ENCODE measurements at places on chromosomes 3 and 15.

DNA sequence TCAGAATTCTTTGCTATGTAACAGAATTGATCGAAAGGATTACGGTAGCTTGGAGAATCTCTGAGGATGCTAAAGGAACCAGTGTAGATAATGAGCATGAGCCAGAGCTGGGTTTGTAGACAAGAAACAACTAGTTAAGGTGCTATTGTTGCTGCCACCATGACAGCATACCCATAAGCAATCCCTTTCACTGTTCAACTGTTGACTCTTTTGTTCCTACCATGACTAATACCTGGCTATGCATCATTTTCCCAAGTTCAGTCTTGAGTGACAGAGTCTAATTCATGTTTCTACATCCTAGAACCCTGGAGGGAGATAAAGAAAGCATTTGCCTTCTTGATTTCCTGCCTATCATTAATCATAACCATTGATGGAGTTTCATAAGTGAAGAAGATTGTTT lies 600.3 kb downstream of the OTOL1 start:
- no peak for DNase-seq

DNA sequence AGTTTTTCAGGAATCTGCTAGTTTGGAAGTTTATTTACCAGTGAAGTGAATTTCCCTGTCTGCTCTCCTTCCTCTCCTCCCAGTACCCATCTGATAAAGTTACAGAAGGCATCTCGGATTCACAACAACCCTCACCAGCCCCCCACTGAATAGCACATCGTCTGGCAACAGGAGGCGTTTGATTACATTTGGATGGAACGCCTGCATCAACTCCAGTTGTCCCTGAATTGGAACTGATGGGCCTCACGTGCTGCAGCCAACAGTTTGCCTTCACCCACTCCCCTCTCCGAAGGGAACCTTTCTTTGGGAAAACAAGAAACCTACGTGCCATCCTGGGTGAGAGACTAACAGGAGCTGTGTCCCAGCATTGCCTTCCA lies 59.5 kb upstream of the BCL6 start:
- no peak for DNase-seq

GRCh38 chr15:98946301-98947255 lies 61.0 kb downstream of the PGPEP1L start:
- no peak for DNase-seq

- no peak for DNase-seq
Observed at GRCh38 chr3:169365993-169366915, 297.3 kb downstream of the MECOM start.

GRCh38 chr3:40240921-40241320 lies 68.6 kb upstream of the EIF1B start:
- no peak for DNase-seq

DNA sequence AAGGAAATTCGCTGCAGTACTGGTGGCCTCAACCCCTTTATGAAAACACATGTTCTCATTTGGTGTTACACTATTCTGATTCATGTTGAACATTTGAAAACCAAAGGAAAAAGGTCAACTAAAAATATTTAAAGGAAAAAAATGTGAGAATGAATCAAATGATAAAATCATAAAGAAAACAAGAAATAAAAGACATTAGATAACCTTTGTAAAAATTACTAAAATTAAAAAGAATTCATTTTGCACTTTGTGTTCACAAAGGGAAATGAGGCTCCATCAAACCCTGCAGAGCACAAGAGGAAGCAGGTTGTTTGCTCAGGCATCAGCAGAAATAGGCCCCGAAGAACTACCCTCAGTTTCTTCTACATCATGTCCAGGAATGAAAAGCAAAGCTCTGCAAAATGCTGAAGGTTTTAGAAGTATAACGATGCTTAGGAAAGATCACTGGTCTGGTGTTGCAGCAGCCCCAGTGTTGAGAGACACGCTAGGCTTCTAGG lies 41.2 kb downstream of the MAP4 start:
- no peak for DNase-seq

DNA sequence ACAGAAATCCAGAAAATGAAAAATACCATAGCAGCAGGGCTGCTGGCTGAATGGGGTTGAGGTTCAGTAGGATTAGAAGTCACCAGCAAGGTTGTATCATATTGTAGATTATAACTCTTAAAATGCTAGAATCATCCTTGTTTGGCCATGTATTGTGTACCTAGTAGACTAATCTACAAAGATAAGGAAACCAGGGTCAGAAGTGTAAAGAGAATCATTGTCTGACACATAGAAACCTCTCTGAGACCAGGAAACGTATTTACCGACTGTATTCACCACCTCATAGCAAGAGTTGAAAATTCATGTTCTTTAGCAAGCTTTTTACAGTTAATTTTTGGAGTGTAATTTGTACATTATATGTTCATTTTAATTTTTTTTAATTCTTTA lies 168.8 kb downstream of the ECT2 start:
- DNase-seq = no peak

DNA sequence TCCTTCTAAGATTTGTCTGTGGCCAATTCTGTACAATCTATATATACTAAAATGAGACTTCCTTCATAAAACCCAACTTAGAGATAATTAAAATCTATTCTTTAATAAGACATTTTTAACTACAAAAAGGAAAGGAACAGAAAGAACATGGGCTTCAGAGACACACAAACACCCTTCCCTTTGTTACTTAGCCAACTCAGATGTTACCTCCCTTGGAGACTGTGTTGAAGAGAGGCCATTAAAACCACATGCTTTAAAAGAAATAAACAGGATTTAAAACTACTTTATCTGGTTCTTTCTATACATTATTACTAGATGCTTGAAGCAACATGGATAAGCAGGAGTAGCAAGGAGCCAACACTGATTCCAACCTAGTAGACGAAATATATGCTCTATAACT lies 42.0 kb downstream of the LRRFIP2 start:
- no peak for DNase-seq

DNA sequence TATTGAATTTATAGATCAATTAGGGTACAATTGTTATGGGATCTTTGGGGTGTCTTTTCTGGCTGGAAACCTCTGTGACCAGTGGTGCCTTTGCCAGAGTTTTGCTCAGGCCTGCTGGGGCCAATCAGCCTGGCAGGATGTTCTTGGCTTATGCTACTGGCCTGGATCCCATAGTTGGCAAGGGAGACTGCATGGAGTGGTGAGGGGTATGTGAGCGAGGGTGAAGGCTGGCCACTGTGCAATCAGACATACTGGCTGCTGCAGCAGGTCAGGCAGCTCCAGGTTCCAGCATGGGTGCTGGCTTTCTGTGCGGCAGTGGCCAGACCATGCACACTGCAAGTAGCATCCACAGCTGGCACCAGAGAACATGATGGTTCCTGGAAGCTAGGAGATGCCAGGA lies 1053.2 kb upstream of the GBE1 start:
- no peak for DNase-seq

- no peak for DNase-seq
Observed at GRCh38 chr15:91508633-91509032, 344.9 kb upstream of the SLCO3A1 start.

- DNase-seq = peak; percentile 37
Observed at GRCh38 chr3:47006145-47006651, 26.7 kb downstream of the NBEAL2 start.

GRCh38 chr15:77384589-77385359 lies 35.1 kb downstream of the PEAK1 start:
- no peak for DNase-seq

DNA sequence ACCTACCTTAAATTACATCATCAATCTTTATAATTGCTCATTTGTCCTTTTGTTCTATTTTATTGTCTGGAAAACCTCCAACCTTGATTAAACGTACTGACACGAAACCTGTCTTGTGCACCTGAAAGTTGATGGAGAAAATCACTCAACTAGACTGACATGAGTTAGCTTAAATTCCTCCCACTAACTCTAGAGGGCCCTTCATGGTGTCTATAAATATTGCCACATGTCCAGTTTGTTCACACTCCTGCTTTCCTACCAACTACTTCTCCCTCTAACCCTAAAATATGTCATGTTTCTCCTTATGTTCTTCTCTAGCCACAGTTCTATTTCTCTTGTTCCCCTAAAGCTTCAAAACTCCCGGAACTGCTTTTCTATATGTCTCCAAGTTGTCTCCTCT lies 59.8 kb upstream of the SGO1 start:
- DNase-seq = no peak

GRCh38 chr3:46472736-46473135 lies 8.0 kb upstream of the LTF start:
- DNase-seq = no peak

DNA sequence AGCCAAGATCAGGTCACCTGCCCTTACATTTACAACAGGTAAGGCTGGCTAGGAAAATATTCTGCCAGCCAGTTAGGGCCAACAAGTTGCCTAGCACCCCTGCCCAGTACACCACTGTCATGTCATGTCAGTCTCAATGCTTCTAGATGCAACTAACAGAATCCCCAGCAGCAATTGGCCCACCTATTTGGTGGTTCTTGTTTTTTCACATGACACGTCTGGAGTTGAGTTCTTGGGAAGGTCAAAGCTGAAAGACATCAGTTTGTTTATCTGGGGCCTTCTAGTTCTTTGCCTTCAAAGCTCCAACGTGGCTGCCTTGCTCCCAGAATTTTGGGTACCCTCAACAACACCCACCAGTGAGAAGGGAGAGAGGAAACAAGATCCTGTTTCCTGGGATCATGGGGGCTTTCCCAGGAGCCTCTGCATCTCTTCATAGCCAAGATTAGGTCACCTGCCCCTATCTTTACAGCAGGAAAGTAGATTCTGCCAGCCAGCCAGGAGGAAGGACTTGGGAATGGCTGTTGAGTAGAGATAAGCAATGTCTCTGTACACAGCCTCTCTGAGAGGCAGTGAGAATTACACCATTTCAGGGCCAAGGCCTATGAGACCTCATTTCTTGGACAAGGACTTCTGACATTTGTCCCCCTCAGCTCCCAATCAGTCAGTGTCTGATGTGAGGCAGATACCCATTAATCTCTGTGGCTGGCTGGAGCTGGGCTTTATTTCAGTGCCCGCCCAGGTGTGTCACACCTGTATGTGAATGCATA lies 8.6 kb downstream of the GPX1 start:
- no peak for DNase-seq

- no peak for DNase-seq
Observed at GRCh38 chr15:65634356-65634755, 12.6 kb downstream of the SLC24A1 start.

Measured in RWPE2 (cell line).